ENCODE measurements at places on chromosomes 16 and 17. TPM values are rescaled to one million over a fixed set of nuclear protein-coding genes. Genes with fewer than 3 reads are reported as not detected.

OR1F1 gene
- not detected for total RNA-seq

NXPH3 gene
- 1.0 TPM for total RNA-seq

MBTD1 gene
- 26.9 TPM for total RNA-seq

MINK1 gene
- total RNA-seq, result 30.1 TPM
